Mucosa of gallbladder (tissue), 1 donor: ENCODE measurements at places on chromosomes 3 and 15.

DNA sequence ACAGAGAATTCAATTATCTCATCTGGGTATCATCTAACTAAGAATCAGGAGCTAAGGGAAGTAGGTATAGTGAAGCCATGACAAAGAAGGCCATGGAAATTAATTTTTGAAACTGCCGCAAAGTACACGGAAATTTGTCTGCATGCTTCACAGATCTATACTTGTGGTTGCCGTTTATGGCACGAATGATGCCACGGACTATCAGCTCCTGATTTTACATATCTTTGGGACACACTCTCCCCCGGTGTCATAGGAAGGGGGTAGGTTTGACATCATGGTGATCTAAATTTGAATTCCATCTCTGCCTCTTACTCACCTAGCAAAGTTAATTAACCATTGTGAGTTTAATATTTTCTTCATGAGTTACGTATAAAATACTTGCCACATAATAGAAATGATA, 14.0 kb downstream of the ARPP21 start:
- DNase-seq, result no peak

DNA sequence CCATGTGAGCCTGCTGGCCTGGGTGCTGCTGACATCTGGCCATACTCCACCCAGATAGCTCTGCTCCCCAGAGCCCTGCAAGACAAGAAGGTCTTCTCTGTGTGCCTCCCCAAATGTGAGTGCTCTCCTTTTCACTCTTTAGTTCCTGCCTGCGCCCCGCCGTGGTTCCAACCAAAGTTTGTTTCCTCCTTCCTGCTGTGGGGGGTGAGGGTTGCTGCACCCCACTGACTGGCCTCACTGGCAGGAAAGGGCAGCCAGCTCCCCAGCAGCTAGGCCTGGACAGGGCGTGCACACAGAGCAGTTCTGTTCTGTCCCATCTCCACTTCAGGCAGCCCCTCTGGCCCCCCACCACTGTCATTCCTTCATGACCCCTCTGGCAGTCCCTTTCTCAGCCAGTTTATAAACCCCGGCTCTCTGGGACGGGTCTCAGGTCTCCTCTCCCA, 5.4 kb upstream of the CCDC174 start:
- no peak for DNase-seq

DNA sequence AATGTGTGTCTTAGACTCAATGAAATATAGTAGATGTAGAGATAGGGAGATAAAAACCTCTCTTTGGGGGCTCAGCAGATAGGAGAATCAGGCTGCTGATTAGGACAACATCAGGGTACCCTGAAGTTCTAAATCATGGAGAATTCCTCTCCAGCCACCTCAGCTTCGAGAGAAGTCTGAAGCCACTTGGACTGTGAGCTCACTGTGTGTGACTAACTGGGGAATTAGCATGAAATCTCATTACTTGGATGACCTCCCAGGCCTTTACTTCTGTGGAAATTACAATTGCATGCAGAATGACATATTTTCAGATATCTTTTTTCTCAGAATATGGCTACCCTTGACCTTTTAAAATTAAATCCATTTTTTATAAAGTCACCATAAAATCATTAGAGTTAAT, 128.0 kb upstream of the MRPL3 start:
- no peak for DNase-seq

GRCh38 chr15:89496155-89497098, at the start of gene RHCG:
Gene RHCG (minus strand): TSS chr15:89496583. CDS start chr15:89496544, 39 bp downstream.
- DNase-seq, result no peak

DNA sequence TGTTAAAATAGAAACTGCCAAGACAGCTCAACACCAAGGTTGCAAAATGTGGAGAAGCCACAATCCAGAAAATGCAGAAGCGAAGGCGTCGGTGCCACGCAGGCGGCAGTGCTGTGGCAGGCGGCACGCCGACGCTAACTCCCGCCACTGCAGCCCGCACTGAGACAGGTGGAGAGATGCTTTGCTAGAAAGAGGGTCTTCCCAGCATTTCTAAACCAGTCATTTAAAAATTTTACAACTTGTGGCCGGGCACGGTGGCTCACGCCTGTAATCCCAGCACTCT, 23.2 kb downstream of the CYFIP1 start:
- no peak for DNase-seq

DNA sequence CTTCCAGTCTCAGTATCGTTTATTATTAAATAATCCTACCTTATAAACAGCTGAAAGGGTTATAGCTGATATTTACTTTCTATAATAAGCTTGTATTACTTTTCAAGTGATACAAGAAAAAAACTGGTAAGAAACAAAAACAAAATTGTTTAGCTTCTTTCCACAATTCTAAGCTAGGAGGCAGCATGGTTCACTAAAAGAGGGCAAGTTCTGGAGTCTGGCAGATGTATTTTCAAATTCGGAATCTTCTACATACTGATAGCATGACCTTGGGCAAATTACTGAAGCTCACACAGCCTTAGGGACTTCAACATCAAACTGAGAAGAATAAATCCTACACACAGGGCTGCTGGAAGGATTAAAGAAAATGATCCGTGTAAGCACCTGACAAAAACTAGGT, 15.4 kb downstream of the C15orf62 start:
- no peak for DNase-seq

- no peak for DNase-seq
Observed at GRCh38 chr15:59993950-59994401, 10.1 kb upstream of the FOXB1 start.

DNA sequence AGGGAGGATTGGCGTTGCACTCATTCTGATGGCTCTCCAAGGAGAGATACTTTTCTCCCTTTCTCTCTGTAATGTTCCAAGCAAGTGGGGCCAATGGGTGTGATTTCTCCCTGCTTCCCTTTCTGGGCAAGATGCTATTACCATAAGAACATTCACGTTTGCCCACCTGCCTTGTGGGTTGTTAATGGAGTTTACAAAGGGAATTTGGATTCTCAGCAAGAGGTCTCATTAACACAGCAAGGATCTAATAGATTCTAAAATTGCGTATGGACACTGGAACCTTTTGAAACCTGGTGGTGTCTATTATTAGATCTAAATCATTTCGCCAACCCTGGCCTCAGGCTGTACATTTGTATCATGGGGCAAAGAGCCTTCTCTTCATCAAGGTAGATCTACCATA, 74.1 kb downstream of the SLCO3A1 start:
- no peak for DNase-seq

GRCh38 chr3:127443581-127444375, 146.8 kb downstream of the TPRA1 start:
- DNase-seq, result no peak

DNA sequence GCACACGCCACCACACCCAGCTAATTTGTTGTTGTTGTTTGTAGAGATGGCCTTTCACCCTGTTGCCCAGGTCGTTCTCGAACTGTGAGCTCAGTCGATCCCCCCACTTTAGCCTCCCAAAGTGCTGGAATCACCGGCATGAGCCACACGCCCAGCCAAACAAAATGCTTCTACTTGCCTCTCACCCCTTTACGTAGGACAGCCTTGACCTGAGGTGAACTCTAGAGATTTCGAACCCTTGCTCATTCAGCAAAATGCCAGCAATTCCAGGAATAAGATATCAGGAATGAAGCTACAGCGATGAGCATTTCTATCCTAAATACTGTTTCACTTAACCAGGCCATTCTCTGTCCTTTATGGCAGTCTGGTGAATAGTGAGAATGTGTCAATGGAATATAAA, 135.0 kb downstream of the LRRK1 start:
- DNase-seq, result no peak

- DNase-seq, result no peak
Observed at GRCh38 chr3:128392818-128393544, 73.7 kb downstream of the DNAJB8 start.

DNA sequence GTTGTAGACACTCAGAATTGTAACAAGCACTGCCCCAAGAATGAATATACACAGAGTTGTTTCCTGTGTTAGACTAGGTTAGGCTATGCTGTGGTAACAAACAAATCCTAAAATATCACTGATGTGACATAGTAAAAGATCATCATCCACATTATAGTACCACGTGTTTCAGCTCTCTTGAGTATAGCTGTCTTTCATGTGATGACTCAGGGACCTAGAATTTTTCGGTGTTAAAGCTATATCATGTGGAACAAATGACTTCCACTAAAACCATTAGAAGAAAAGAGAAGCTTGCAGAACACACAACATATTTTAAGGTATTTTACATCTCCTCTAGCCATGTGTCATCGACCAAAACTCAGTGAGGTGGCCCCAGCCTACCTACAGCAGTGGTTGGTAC, 307.9 kb upstream of the RBMS3 start:
- DNase-seq, result no peak

DNA sequence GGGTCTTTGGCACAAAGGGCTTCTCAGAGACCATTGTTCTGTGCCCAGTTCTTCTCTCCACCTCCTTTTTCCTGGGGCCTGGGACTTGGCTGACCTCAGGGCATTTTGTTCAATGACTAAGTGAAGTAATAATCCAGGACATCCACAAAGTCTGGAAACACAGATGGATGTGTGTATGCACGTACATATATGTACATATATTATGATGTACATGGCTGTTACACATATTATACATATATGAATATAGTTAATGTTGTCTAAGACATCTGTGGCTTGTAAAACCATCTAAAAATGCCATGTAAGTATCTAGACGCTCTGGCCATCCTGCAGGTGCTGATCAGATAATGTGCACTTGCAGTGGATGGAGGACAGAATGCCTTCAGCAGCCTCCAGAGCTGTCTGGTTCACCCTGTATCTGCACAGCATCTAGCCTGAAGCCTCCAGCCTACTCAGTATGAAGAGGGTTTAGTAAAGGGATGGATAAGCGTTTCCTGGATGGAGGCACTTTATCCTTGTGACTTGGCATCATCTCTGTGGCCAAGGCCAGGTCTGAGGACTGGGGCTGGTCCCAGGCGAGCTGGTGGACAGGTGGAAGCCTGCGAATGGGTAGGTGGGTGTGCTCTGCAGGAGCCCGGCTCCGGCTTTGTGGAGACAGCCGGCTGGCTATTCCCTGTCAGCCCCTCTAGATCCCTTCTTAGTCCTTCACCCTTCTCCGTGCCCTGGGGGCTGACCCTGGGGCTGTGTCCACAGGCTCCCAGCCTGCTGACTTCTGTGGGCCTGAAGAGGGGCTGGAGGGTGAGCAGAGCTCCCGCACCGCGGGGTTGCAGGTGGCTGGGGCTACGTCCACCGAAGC, 88.4 kb downstream of the WNT7A start:
- no peak for DNase-seq

GRCh38 chr15:39782441-39783138, at the start of gene FSIP1:
Gene FSIP1 (minus strand): TSS chr15:39782841. CDS start chr15:39776524, 6,317 bp downstream.
- peak; percentile 97 for DNase-seq

DNA sequence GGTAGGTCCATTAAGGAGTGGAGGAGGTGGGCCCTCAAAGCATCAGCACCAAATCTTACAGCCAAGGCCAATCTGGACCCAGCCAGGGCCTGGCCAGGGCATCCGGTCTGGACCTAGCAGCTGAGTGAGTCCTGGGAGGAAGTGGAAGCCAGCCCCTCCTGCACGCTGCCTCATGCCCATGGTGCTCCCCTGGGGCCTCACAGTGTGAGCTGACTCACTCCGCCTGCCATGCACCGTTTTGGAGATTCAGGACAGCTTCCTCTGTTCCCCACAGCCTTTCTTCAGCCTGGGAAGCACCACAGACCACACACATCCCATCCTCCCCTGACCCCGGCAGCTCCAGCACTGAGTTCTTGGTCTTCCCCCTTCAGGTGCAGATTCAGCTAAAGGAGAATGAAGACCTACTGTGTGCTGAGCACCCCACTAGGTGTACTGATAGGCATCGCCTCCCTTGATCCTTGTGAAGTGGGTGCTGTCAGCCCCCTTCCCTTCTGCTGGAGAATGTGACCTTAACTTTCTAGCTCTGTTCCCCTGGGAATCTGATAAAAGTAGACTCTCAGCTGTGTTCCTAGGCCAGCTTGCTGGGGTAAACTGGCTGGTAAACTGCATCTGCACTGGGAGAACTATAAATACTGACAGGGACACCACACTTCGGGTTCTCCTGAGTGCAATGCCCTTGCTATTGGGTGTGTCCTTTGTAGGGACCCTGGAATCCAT, 36.8 kb upstream of the SEC13 start:
- DNase-seq, result no peak

DNA sequence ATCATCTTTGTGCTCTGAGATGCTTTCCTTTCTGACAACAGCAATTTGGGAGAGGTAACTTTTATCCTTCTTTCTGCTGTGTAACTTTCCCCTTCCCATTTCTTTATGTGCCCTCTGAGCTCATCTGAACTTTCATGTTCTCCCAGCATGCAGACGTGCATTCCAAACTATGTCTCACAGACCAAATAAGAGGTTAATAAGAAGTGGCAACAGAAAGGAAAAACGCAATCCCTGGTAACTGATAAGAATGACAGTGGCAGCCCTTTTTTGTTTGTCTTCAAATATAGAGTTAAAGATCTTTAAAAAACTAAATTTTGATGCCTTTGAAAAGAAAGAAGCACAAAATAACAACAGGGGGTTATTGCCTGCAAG, 533.4 kb downstream of the FOXP1 start:
- DNase-seq, result no peak

GRCh38 chr15:55993111-55993803, at the start of gene NEDD4:
Gene NEDD4 (minus strand): TSS chr15:55993612. CDS start chr15:55993555, 57 bp downstream.
- DNase-seq, result peak; percentile 84

GRCh38 chr3:28077572-28077971, 163.8 kb upstream of the CMC1 start:
- no peak for DNase-seq

DNA sequence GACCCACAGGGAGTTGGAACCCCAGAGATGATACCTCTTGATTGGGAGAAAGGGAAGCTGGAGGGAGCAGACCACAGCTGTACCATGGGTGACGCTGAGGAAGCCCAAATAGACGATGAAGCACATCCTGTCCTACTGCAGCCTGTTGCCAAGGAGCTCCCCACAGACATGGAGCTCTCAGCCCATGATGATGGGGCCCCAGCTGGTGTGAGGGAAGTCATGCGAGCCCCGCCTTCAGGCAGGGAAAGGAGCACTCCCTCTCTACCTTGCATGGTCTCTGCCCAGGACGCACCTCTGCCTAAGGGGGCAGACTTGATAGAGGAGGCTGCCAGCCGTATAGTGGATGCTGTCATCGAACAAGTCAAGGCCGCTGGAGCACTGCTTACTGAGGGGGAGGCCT, 201.1 kb downstream of the AKAP13 start:
- DNase-seq, result peak; percentile 66

DNA sequence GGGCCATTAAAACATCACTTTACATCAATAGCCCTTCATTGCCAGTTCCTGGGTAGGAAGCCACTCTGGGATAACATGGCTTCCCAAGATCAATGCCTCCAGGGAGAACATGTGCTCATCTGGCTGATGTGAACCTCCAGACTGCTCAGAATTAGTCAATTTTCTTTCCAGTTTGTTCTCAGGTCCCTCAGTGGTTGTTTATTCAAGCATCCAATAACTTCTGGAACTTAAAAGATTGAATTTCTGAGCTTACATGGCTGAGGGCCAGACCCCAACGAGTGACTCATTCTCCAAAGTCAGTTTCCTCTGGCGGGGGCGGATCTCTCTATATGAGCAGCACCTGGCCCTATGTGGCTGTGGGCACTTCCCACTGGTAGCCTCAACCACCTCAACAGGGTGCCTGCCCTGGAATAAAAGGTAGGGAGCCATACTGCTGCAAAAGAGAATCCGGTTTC, 34.0 kb downstream of the LYZL4 start:
- DNase-seq, result peak; percentile 14

- no peak for DNase-seq
Observed at GRCh38 chr15:62257996-62258521, 93.0 kb upstream of the C2CD4B start.

- DNase-seq, result no peak
Observed at GRCh38 chr3:64578062-64578770, 109.6 kb downstream of the ADAMTS9 start.
